ENCODE measurements at places on chromosomes 2 and 18.

DNA sequence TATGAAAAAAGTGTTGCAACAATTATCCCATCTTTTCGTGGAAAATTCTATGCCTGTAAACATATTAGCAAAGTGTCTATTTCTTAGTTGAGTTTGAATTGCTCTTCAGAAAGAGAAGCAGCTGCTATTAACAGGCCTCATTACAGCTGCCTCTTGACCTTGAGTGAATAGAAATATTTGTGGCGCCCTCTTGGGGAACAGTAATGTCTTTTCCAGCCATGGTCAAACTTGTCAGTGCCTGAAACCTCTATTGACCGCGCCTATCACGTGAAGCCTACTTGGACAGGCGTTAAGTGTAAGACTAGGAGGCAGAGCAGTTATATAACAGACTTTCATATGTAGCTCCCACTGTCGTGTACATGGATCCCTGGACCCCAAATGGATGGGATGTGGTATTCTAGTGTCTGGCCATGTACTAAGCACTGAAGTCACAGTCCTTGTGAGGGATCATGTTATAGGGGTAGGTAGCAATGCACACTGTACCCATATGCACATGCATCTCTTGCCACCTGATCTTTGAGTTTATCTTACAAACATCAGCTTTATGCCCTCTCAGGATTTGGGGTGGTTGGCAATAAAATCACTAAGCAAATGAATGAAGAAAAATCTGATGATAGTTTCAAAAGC is 245.0 kb downstream of the PTGR3 start:
- DNase-seq: no peak

DNA sequence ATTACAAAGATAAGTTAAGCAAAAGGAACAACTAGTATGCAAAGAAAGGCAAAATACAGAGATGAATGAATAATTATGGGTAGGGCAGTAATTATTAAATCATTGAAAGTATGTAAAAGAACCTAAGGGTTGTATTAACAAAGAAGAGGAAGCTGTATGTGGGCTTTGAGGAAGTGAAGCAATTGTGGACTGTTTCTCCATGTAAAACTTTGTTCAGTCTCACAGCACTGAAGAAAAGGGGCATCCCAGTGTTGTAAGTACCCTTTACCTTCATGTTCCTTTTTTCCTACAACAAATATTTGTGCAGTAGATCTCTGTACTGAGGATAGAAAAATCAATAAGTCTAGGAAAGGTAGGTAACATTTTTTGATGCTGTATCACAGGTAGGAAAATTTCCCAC is 388.7 kb upstream of the NRP2 start:
- DNase-seq: no peak

GRCh38 chr2:227029426-227030105 is 134.4 kb downstream of the COL4A4 start:
- DNase-seq: no peak

DNA sequence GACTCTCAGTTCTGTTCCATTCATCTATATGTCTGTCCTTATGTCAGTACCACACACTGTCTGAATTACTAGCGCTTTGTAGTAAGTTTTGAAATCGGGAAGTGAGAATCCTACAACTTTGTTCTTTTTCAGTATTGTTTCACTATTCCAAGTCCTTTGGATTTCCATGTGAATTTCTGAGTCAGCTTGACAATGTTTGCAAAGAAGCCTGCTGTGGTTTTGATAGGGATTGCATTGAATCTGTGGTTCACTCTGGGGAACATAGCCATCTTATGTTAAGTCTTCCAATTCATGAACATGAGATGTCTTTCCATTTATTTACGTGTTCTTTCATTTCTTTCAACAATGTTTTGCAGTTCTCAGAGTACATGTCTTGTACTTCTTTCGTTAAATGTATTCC is 15.0 kb downstream of the SLC3A1 start:
- no peak for DNase-seq

DNA sequence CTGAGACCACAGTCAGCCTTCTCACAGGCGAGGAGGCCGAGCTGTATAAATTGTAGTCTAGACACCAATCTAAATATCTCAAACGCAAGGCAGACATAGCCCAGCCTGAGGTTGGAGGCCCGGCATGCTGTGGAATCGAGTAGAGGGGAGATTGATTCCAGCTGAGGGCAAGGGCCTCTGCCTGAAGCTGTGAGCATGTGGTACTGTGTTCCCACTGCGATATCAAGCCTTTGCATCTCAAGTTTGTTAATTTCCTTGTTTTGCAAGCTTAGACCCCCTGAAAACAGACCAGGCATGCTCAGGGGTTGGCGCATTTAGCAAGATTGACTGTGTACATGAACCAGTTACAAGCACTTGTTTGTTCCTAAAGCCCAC is 65.1 kb upstream of the FOSL2 start:
- DNase-seq: no peak

GRCh38 chr2:159798376-159798725 is 343 bp upstream of the CD302 start:
- no peak for DNase-seq

- DNase-seq: no peak
Observed at GRCh38 chr2:141959016-141959415, 171.8 kb downstream of the LRP1B start.

Measured in stimulated activated CD4-positive, alpha-beta T cell treated with anti-CD3 and anti-CD28 coated beads, Interleukin-15, amount 100 ng/mL, for 1 hour (primary cell).